A549 treated with Hydrocortisone at 1 μM for 4 hours (cell line): ENCODE measurements at places on chromosomes 1 and 21. TPM values are rescaled to one million over a fixed set of nuclear protein-coding genes. Genes with fewer than 3 reads are reported as not detected.

Gene FAM3B
- not detected in 5 replicates for total RNA-seq

Gene PRMT6
- total RNA-seq, result not detected in 5 replicates

Gene PRAMEF15
- not detected in 5 replicates for total RNA-seq

Gene TMPRSS2
- 0.06 to 0.10 TPM (median 0.09 TPM) in 5 replicates for total RNA-seq

Gene CHIA
- total RNA-seq, result not detected in 5 replicates
